GM23338 (cell line): ENCODE measurements at places on chromosomes 7 and 10.

- DNase-seq = peak; percentile 79
These were observed 38.5 kb upstream of the STEAP4 start for GRCh38 chr7:88344956-88345832.

GRCh38 chr7:107196834-107197610 is 28.2 kb downstream of the HBP1 start:
- no peak for DNase-seq

GRCh38 chr10:132696204-132696603 is 89.7 kb downstream of the NKX6-2 start:
- no peak for DNase-seq

- DNase-seq = no peak
These were observed 11.2 kb downstream of the DGKI start for GRCh38 chr7:137835486-137836112.

DNA sequence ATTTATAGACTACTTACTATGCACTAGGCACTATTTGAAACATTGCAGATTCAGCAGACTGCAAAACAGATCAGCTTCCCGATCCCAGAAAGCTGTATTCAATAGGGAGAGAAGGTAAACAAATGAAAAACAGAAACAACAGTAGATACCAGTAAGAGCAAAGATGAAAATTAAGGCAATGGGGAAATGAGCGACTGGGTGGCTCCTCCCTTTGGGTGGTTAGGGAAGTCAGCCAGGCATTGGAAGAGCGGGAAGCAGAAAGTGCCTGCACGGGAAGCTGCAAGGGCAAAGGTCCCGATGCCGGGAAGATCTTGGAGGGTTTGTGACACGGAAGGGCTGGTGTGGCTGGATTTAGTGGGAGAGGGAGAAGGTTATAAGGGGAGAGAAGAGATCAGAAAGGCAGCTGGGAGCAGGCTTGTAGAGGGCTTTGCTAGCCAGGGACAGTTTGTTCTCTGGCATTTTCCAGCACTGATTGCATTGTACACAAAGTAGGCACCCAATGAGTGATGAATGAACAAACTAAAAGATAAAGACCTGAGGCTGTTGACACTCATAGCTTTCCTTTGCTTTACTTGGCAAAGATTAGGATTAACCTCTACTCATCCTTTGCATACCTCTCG is 67.8 kb downstream of the NAMPT start:
- peak; percentile 5 for DNase-seq
